ENCODE measurements at places on chromosomes 12 and 14.

DNA sequence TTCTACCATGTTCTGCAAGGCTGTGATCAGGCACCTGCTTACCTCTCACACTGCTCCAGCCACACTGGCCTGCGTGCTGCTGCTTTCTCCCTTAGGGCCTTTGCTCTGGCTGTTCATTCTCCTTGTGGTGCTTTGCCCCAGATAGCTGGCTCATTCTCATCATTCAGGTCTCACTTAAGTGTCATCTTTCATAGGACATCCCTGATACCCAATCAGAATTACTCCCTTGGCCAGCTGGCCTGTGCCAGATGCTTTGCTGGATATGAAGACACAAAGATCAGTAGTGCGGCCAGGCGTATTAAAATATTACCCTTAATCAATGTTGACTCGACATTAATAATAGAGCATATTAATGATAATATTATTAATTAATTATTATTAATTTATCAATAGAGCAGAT, 143.8 kb upstream of the FGD4 start:
- peak; percentile 48 for DNase-seq

DNA sequence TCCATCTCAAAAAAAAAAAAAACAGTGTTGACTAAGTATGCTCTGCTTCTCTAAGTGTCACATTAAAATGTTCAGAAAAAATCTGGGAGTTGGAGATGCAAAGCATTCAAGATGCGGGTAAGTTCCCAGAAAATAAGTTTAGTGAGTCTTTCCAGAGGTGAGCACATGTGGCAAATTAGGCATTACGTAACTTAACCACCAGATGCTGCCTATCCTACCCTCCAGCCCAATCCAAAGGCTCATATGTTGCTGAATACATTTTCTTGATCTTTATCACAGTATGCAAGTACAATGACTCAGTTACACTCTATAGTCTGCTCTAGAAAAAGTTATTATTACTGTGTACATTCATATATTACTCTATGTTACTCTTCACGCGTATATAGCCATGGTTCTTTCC, 3.6 kb downstream of the SLC2A14 start:
- no peak for DNase-seq

DNA sequence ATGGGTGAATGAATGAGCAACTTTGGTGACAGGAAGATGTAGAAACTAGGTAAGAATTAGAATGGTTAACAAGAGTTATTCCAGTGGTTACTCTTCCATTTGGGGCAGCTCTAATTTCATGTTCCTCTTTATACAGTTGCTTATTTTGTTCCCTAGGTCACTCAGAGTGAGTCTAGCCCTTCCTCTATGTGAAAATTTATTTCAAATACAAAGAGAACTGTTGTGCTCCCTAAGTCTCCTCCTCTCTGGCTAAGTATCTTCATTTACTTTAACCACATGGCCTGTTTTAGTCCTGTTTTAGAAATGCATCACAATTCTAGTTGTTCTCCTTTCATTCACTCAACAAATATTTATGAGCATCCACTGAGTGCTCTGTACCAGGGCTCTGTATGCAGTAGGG, 51.1 kb upstream of the HIF1A start:
- no peak for DNase-seq

DNA sequence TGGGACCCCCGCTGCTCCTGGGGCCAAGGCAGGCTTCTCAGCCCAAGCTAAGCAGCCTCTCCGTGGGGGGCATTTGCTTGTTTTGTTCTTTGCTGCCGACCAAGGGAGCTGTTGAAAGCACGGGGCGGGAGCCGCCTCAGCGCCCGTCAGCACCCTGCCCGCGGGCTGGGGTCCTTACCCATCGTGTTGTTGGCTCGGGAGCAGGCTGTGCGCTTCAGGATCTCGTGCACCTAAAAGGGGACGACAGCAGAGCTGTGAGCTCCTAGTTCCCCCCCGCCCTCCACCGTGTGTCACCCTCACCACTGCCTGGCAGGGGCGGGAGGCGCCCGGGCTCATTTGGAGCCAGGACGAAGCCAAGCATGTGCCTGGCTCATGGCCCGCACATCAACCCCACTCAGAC, 117.5 kb downstream of the ANO2 start:
- DNase-seq = no peak

- DNase-seq = peak; percentile 26
Measured at GRCh38 chr14:63478437-63478852, 64.7 kb downstream of the PPP2R5E start.

DNA sequence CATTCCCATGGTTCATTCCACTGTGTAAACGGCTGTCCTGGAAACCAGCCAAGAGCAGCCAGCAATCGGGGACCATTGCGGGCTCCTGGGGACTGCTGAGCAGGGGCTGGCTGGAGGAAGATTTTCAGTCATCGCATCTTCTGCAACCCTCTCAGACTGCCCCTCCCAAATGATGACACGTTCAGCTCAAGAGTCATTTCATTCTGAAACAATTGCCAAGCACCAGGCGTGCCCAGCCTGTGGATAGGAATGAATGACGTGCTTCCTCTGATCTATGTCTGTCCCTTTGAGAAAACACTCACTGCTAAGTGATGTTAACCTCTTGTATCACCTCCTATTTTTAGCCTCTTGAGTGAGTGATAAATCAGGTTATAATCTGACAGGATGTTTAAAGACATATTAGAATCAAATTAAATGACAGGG, 62.0 kb downstream of the NDUFA12 start:
- peak; percentile 11 for DNase-seq

- no peak for DNase-seq
Measured at GRCh38 chr12:82757059-82757458, 70.4 kb downstream of the TMTC2 start.

- peak; percentile 93 for DNase-seq
Measured at GRCh38 chr12:113149361-113150150, at the start of gene CFAP73. Gene CFAP73, plus strand, starts transcription at chr12:113149724. Its CDS starts 134 bp downstream, at chr12:113149858.

DNA sequence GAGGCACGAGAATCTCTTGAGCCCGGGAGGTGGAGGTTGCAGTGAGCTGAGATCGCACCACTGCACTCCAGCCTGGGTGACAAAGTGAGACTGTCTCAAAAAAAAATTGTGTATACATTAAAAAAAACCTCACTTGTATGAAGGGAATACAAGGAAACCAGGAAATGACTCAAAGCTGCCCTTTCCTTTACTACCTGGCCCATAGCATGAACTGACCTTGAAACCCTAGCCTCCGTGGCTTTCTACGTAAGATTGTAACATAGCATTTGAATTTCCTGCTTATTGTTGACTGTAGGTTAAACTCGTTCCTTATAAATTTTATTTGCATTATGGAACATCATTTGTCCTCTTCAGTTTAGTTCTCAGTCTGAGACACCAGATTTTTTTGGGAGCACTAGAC, 9.1 kb upstream of the DDX47 start:
- DNase-seq = no peak

DNA sequence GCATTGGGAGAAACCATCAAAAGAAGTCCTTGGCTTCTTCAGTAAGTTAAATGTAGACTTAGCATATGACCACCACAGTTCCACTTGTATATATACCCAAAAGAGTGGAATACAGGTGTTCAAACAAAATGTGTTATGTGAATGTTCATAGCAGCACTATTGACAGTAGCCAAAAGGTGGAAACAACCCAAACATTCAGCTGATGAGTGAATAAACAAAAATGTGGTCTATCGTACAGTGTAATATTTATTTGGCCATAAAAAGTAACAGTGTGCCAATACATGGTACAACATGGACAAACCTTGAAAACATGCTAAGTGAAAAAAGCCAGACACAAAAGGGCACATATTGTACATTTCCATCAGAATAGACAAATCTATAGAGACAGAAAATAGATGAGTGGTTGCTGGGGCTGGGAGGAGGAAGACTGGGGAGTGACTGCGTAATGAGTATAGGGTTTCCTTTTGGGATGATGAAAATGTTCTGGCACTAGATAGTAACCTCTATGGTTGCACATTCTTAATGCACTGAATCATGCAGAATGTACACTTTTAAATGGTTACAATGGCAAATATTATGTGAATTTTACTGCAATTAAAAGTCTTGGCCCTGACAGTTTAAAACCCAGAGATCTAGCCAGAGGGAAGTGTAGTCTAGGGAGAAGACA, 5.5 kb downstream of the ERP29 start:
- DNase-seq = no peak

- DNase-seq = no peak
Measured at GRCh38 chr14:70718383-70719118, 76.8 kb downstream of the TTC9 start.

DNA sequence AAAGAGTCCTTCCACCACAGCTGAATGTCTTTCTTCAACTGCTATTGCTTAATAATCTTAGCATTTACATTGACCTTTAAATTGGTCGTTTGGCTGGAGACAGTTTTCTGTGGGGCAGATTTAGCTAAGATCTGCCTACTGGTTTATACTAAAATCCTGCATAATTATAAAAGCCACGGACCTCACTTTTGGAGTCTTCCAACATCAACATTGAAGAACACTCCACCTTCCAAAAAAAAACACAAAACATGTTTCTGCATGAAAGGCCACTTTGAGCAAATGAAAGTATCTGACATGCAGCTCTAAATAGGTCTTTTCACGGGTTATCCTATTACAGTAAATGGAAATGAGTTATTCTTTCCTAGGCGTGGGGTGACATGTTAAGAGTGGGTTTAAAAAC, 57.0 kb upstream of the KRR1 start:
- no peak for DNase-seq

All from NCI-H82 (cell line).